NCI-H446 (cell line): ENCODE measurements at places on chromosomes 6 and 20.

- no peak for DNase-seq
These were observed 96.2 kb downstream of the RTN4IP1 start for GRCh38 chr6:106533054-106533453.

DNA sequence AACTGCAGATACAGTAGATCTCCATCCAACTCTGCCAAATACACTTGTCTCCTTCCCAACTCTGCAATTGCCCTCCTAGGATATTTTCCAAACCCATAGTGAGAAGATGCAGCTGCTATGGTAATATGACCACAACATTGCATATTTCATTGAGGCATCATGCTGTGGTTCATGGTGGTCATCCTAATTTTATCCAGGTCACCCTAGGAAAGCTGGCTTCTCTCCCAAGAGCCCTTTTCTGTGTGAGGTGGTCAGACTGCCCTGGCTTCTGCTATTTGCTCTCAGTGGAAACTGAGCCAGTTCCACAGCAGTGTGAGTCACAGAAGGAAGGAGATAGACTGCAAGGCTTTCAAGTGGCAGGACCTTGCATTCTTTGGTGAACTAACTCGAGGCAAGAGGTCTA, 5.5 kb downstream of the OGFRL1 start:
- no peak for DNase-seq

DNA sequence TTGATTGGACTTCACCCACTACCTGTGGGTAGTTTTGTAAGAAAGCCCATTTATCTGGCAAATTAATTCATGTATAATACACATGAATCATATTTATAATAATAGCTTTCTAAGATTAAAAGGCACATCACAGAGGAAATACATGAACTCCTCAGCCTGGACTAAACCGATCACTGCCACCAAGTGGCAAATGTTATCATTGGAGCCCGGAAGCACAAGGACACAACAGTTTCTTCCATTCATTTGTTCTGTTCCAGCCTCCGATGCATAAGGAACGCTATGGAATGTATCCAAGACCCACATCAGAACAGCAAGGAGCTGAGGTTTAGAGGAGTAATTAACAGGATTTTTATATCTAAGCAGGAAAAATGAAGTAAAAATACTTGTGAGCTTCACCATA, 13.9 kb upstream of the IPCEF1 start:
- no peak for DNase-seq

DNA sequence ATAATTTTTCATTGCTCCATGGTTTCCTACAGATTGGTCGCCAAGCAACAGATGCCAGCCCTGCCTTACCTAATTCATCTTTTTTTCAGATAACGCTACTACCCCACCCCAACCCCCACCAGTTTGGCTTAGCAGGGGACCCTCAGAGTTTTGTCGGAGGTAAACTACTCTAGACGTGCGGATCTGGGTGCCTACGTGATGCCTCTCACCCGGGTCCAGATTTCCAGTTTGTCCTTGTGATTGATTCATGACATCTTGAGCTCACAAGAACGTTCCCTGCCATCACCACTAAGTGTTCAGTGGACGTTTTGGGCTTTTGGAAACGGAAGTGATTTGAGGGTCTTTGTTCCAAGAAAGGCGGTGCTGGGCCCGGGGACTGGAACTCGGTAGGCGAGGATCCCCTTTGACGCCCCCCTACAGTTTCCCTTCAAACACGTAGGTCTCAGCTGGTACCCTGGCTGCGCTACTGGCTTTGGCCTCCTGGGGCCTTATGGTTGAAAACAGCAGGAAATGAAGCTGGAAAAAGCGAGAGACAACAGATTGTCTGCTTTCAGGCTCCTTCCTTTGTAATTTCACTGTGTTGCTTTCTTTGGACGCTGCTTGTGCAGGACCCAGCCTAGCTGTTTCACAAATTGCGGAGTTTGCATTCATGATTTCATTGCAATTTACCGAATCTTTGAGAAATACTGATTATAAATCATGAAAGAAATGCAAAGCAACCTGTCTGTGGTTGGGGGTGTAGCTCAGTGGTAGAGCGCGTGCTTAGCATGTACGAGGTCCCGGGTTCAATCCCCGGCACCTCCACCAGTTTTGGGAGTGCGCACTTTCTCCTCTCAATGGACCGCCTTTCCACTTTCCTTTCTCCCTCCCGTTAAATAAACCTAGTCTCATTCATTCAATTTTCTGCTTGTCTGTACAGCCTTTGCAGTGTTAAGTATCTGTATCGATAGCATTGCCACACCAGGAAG, 81.0 kb downstream of the GPX5 start:
- peak; percentile 87 for DNase-seq

DNA sequence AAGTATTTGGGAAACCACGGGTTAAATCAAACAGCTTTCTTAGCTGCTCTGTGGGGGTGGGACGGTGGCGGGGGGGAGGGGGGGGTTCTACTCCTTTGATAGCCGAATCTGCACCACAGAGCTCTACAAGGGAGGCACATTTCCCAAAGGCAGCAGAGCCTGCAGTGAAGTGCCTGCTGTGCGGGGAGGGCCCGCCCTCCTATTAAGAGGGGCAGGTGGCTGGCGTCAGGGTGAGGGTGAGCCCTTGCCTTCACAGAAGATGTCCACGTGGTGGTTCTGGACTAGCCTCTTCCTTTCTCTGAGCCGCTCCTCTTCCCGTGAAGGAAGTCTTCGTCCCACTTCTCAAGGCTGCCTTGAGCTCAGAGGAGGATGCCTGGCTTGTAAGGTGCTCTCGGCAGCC, 174.9 kb upstream of the THBS2 start:
- no peak for DNase-seq

GRCh38 chr6:90000864-90001731, 106.8 kb downstream of the GJA10 start:
- peak; percentile 17 for DNase-seq

DNA sequence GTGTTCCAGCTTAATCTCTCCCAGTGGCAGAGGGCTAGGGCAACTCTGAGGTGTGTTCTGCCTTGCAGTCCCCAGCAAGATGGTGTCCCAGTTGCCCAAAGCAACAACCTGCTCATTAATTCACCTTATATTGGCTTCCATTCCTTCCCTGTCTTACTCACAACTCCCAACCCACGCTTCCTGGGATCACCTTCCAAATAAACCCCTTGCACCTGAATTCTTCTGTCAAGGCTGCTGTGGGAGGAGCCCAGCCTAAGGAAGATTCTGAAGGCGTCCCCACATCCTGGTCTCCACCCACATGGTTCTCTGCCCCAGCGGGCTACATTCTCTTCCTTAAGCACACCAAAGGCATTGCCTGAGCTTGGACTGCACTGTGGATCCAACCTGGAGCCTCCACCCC, 116.6 kb upstream of the MAFB start:
- no peak for DNase-seq

- DNase-seq, result no peak
These were observed 23.9 kb downstream of the GNAS start for GRCh38 chr20:58876437-58876836.

GRCh38 chr20:11936157-11936556, 18.5 kb downstream of the BTBD3 start:
- no peak for DNase-seq

DNA sequence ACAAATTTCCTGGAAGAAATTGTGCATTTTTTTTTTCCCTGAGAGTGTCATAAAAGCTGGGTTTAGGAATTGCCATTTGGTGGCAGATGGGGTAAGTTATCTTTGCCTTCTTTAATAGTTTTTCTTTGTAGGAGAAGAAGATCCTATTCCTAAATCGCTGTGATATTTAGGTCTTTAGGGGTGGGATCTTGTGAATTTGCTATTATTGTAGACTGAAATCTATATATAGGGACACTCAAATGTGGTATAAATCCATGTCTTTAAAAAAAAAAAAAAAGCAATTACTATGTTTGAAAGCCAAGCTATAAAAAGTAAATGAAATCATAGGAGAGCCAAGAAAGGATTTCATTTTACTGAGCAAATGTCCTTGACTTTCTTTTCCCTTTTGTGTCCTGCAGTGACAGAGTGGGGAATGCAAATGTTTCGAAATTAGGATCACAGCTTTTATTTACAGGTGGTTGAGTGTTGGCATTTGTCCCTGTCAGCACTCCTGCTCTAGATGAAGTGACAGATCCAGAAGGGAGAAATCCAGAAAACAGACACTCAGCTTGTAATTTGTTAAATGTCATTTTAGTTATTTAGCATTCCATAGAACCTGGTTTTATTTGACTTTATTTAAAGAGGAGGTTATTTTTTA, 29.4 kb downstream of the TIAM2 start:
- DNase-seq, result no peak

DNA sequence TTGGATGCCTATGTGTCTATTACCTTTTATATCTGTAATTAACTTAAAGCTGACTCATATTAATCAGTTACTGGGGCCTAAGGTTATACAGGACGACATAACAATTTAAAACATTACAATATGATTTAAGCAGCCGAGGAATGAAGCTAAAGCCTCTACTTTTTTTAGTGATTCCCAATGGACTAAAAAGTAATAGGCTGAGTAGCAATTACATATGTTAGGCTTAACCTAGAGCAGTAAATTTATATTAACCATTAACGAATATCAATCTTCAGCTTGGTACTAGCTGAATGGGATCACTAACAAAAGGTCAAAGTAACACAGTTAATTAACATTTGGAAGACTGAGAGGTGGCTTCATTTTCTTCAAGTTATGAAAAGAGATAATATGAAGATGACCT, 43.1 kb downstream of the STK38 start:
- DNase-seq, result no peak

DNA sequence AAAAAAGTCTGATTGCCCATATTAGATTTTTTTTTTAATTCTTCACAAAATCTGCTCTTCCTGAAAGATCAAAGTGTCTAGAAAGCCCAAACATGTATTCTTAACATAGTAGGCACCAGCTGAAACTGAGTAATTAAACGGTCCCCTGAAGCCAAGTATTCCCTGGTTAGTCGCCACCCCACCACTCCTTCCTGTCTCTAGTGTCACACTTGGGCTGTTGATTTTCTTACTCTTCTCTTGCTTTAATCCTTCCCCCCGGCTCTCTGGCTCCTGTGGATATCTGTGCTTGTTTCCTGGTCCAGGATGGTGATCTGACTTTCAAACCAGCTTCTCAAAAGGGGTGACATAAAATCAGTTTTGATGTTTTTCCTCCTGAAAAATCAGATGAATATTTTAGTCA, 162.9 kb downstream of the QKI start:
- no peak for DNase-seq

DNA sequence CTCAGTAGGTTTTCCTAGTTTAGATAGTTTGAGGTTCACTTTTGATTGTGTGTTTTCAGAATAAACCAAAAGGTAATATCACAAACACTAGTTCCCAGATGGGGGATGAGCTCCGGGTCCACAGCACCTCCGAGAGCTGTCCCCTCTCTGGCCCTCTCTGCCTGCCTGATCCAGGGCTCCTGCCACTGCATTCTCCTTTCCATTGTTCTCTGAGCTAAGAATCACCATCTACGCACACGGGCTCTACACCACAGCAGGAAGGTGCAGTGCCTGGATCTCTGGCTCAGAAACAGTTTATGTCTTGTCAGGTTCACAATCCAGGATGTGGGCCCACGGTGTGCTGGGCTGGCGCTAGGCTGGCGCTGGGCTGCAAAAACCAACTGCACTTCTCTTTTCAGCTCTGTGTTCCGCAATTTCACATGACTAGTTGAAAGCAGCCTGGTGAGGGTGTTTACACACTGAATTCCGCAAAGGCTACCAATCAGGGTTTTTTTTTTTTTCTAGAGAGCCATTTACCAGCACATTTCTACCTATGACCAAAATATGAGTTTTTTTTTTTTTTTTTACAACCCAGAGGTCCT, 167.5 kb downstream of the SOD2 start:
- DNase-seq, result no peak

DNA sequence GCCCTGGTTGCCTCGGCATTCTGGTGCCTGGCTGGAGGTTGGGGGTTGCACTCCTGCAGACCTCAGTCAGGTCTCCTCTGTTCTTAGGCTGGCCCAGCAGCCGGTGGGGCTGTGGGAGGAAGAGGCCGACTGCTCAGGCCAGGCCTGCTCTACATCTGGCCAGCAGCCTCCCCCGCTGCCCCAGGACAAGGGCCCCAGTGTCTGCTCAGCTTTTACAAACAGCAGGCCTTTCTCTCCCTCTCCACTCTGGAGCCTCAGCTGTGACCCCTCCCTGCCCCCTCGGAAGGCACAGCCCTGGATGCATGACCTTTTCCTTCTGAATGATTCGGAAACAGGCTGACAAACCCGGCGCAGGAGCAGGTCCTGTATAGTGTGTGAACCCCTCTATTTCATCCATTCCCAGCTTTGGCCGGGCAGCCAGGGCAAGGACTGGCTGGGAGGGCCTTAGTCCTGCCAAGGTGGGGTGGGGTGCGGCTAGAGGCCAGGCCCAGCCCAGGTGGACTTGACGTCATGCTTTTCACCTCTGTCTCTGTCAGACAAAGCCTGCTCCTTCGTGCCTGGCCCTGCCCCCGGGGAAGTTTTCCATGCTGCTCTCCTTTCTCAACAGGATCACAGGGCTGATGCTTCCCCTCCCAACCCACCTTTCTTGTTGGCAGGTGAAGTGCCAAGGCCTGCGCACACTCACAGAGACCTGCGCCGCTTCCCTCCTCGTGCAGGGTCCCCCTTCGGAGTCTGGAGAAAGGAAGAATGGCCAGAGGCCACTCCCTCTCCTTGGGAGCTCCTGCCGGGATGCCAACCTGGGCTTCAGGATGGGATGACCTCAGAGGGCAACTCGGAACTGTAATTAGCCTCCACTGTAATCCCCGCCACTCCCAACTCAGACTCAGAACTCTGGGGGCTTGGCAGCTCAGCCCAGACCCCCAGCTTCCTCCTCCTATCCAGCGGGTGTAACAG, 10.1 kb upstream of the ITPR3 start:
- DNase-seq, result no peak

- no peak for DNase-seq
These were observed 157.2 kb downstream of the ANKRD60 start for GRCh38 chr20:58071298-58071697.

DNA sequence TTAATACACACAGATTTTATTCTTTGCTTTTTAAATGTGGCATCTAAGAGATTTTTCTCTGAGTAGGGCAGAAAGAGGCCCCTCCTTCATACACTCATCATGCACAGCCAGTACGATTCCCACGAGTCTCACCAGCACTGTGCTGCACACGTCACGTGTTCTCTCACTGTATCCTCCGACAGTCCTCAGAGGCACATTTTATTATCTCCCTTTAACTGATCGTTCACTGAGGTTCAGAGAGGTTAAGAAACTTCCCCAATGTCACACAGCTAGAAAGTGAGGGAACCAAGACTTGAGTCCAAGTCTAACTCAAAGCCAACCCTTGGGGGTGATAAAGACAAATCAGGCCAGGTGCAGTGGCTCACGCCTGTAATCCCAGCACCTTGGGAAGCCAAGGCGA, 142.5 kb downstream of the PREX1 start:
- no peak for DNase-seq

GRCh38 chr6:17446713-17447112, 53.3 kb downstream of the CAP2 start:
- DNase-seq, result no peak

- no peak for DNase-seq
These were observed 52.0 kb upstream of the PRELID3B start for GRCh38 chr20:59094576-59094975.
